ENCODE measurements at places on chromosomes 12 and 14. TPM values are rescaled to one million over a fixed set of nuclear protein-coding genes. Genes with fewer than 3 reads are reported as not detected.
A peak's percentile ranks its signal among the peaks of the same experiment; 100 is the strongest.

- DNase-seq, result no peak
Measured at GRCh38 chr12:124401704-124402221, 106.9 kb downstream of the RFLNA start.

DNA sequence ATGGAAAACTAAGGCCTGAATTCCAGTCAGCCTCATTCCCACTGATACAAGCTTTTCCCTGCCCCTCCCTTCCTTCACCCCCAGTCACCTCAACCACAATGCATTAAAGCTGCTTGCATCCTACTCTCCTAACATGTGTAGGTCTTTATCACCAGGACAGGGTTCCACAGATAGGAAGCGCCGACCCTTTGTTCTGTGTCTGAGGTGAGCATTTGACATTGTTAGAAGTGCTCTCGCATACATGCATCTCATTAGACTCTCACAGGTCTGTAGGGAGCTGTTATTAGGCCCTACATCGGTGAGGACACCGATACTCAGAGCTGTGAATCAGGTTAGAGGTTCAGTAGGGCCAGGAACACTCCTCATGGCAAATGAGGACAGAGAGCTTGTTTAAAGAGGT is 13.2 kb upstream of the EDDM3A start:
- DNase-seq, result no peak

DNA sequence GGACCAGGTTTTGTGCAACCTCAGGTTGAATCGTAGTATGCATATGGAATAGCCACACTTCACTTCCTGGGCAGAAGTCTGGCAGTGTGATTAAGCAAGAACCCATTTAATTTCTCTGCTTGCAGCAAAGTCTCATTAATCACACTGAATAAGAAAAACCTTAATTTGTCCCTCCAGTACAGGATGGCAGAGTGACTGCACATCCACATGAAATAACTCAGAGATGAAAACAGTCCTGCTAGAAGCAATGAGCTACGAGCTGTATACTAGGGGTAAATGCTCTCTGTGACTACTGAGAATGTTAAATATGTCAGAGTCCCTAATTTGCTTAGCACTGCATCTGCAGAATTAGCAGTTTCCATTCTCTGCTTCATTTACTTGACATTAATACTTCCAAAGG is 88.9 kb downstream of the ACSS3 start:
- no peak for DNase-seq

DNA sequence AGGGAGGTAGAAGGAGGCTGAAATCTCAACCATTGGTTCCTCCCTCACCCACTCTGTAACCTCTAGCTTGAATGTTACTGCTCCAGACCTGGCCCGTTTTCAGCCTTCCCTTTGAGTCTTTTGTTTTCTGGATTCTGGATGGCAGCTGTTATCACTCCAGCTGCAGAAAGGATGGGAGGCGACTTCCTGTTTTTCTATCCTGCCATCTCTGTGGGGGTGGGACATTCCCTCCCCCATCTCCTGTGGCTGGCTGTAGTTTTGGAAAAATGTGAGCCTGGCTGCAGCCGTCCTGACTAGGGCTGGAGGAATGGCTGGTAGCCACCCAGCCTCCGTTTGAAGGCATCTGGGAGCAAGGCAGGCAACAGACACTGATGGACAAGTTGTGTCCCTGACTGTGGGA is 2.9 kb upstream of the PPFIBP1 start:
- peak; percentile 81 for DNase-seq

Gene ACOT6
- not detected for total RNA-seq

DNA sequence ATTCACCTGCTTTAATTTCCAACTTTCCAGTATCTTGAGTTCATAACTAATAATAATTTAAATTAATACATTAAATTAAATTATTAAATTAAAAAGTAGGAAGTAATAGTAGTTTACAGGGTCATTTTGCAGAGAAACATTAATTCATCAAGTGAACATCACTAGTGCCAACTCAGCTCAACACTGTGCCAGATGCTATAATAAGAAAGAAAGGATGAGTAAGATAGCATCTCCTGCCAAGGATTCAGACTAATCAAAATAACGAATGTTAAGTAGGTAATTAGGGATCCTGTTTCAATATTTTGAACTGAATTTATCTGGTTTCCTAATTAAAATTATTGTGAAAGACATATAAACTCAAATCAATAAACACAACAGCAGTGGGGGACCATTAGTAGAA is 596.7 kb downstream of the SLC6A15 start:
- no peak for DNase-seq

- no peak for DNase-seq
Measured at GRCh38 chr12:132018193-132018916, 68.6 kb downstream of the EP400 start.

DNA sequence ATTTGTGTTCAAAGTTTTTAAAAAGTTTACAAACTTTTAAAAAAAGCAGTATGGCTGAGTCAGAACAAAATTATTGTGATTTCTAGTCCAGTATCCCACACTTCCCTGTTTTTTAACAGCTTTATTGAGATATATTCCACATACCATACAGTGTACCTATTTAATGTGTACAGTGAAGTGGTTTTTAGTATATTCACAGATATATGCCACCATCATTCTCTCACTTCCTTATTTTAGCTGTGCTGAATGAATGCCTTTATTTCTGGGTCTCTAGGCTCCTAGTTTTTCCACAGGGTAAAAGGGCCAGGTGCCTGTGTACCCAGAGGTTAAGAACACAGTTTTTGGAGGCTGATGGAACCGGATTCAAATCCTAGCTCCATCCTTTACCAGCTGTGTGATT is 58.9 kb upstream of the SRSF5 start:
- DNase-seq, result no peak

DNA sequence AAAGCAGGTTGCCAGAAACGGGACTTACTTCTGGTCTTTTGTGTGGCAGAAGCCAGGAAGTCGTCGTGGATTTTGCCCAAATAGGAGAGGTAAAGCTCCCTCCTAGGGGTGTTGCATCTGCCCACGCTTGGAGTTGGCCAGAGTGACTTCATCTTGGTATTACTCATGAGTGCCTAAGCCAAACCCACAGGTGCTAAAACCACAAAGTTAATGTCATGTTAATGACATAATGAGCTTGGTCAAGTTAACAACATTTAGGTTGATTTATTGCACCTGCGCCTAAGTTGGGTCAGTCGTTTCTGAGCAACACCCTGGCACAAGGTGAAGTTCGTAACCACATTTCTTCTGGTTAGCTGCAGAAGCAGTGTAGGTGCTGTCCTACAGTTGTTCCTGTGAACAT is 225.2 kb downstream of the FUT8 start:
- no peak for DNase-seq

Gene GALNT9
- 2.8 TPM for total RNA-seq

- no peak for DNase-seq
Measured at GRCh38 chr12:49369411-49370145, 2.3 kb downstream of the SPATS2 start.

DNA sequence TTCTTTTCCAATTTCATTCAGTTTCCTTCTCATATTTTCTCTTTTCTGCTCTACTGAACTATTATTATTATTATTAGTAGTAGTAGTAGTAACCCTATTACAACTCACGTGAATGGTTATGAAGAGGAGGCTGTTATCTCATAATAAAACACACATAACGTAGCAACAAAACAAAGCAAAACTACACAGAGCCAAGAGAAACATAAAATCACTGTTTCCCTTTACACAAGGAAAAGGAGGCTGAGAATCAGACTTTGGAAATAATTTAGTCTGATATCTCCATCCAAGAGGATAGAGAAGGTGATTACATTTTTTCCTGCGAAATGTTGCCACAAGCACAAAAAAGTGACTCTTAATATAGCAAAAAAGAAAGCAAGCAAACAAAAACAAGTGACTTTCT is 975.8 kb upstream of the FLRT2 start:
- no peak for DNase-seq

Gene RNASE7
- not detected for total RNA-seq

Gene DDX47
- 42.9 TPM for total RNA-seq

- DNase-seq, result no peak
Measured at GRCh38 chr12:19398376-19399363, 40.6 kb upstream of the AEBP2 start.

DNA sequence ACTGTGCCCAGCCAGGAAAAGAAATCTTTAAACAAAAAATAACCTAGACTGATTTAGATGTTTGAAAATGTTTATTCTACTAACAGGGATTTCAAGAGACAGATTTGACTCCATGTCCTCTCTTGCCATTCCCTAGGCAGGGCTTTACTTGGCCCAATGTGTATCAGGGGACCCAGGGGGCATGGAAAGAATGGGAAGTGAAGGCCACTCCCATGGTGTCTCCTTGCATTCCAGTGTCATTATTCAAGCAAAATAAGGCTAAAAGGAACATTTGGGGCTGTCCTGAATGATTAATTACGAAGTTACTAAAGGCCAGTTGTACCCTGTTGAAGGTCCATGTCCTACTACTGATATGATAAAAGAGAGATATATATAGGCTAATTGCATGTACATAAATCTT is 151.9 kb upstream of the ATF7IP start:
- no peak for DNase-seq

Gene IL31
- total RNA-seq, result not detected

DNA sequence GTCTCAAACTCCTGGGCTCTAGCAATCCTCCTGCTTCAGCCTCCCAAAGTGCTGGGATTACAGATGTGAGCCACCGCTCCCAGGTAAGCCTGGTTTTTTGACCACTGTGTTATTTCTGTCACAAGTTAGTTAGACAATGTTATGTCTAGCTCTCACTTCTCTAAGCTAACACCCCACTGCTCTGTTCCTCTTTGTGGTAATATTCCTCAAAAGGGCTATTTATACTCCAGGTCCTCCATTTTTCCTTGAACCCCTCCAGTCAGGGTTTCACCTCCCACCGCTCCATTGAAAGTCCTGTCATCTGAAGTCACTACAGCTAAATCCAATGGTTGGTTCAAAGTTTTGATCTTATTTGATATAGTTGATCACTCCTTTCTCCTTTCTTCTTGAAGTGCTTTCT is 5.1 kb downstream of the IRAK3 start:
- no peak for DNase-seq

GRCh38 chr12:65616022-65616421 is 208.3 kb upstream of the HMGA2 start:
- DNase-seq, result no peak

DNA sequence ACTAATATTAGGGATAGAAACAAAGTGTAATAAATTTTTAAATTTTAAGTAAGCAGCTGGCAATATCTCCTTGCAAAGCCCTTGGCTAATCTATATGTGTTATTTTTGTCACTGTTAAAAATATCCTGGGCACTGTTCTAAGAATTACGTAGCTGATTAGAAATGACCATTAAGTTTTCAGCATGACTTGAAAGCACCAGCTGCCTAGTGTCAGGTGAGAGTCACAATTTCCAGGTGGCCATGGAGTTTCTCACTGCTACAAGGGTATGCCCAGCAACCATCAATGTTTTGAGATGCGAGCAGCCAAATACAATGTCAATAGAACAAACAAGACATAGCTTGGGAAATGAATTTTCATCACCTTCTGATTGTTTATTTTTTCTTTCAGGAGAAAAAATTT is 23.3 kb upstream of the GYS2 start:
- DNase-seq, result no peak

DNA sequence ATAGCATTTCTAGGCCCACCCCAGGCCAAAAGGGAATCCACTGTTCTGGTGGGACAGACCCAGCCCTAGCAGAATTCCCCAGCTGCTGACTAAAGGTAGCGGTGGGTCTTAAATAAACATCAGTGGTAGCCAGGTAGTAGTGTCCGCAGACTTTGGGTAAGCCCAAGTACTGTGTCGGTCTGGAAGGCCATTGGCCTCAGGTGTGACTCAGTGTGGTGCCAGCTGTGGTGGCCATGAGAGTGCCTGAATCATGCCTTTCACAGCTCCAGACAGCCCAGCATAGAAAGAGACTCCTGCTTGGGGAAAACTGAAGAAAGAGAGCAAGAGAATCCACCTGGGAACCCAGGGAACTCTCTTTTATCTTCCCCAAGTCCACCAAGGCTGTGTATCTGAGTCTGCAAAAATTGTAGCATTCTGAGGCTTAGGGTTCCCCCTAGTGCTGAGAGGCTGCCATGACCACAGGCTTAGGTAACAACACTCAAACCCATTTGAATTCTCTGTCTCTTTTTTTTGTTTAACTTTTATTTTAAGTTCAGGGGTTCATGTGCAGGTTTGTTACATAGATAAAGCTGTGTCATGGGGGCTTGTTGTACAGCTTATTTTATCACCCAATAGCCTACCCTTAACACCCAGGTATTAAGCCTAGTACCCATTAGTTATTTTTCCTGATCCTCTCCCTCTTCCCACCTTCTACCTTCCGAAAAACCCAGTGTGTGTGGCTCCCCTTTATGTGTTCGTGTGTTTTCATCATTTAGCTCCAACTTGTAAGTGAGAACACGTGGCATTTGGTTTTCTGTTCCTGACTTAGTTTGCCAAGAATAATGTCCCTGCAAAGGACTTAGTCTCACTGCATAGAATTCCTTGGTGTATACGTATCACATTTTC is 16.7 kb upstream of the CD163L1 start:
- no peak for DNase-seq

GRCh38 chr14:61620130-61620946 is 75.0 kb upstream of the HIF1A start:
- DNase-seq, result no peak
